COR-L47 (cell line): ENCODE measurements at places on chromosomes 1 and 21.
A peak's percentile ranks its signal among the peaks of the same experiment; 100 is the strongest.

GRCh38 chr1:171953835-171954234 is 112.5 kb downstream of the DNM3 start:
- DNase-seq: no peak

DNA sequence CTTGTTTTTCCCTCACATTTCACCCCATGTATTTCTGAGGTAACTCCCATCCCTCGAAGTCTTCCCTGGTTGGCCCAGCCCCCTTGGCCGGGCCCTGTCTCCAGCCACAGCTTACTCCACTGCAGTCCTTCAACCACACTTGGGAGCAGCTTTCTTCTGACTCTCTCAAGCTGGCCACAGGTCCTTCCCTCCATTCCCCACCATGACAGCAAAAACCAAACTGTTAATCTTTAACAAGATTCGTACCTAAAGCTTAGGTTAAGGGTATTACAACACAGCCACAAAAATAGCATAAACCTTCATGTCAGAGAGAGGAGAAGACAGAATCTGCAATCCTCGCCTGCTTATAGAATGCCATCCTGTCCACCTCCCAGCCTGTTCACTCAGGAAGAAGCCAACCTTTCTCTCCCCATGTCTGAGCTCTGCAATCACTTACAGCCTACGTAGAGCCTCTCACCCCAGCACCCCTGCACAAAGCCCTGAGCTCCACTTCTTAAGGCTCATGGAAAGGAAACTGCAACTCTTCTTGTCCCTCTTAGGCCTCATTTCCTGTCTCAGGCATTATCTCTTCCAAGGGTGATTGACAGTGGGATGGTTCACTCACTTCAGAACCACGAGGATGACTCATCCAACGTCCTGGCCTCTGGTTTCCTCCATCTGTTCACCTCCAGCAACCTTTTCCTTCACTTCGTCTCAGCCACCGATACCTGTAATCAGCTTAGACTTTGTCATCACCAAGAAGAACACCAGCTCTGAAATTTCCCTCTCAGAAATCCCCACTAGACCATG is 72.8 kb downstream of the CD2 start:
- DNase-seq: no peak

GRCh38 chr1:29120947-29121485 is 2.7 kb downstream of the TMEM200B start:
- peak; percentile 55 for DNase-seq

GRCh38 chr1:186142916-186143315 is 232.1 kb downstream of the TPR start:
- DNase-seq: no peak
